ENCODE measurements at places on chromosomes 6 and 20. TPM values are rescaled to one million over a fixed set of nuclear protein-coding genes. Genes with fewer than 3 reads are reported as not detected.

GRCh38 chr20:49276161-49276960 lies 1.5 kb downstream of the ZNFX1 start:
- H3K36me3 ChIP-seq = peaks cover 73% of the 10 kb centered on the region
- peak overlapping the region; percentile 74 for H3K4me3 ChIP-seq
- H3K27me3 ChIP-seq = no peaks in the 10 kb centered on the region
- peak overlapping the region; percentile 97 for H3K27ac ChIP-seq
- peaks cover 61% of the 10 kb centered on the region for H3K4me1 ChIP-seq
- no peak for DNase-seq

- H3K27me3 ChIP-seq = no peaks in the 10 kb centered on the region
- peak; percentile 59 for DNase-seq
- H3K27ac ChIP-seq = peak overlapping the region; percentile 14
Measured at GRCh38 chr6:35590622-35591066, 77.9 kb upstream of the TULP1 start.

Gene HDGFL1
- not detected for polyA plus RNA-seq

Gene SLC22A2
- polyA plus RNA-seq = not detected

Gene KCNK17
- polyA plus RNA-seq = 0.06 TPM

GRCh38 chr6:84017709-84018452 lies 15.7 kb upstream of the MRAP2 start:
- H3K36me3 ChIP-seq = no peaks in the 10 kb centered on the region
- H3K4me1 ChIP-seq = no peaks in the 10 kb centered on the region
- H3K4me3 ChIP-seq = no peak overlapping the region
- H3K27ac ChIP-seq = no peak overlapping the region

DNA sequence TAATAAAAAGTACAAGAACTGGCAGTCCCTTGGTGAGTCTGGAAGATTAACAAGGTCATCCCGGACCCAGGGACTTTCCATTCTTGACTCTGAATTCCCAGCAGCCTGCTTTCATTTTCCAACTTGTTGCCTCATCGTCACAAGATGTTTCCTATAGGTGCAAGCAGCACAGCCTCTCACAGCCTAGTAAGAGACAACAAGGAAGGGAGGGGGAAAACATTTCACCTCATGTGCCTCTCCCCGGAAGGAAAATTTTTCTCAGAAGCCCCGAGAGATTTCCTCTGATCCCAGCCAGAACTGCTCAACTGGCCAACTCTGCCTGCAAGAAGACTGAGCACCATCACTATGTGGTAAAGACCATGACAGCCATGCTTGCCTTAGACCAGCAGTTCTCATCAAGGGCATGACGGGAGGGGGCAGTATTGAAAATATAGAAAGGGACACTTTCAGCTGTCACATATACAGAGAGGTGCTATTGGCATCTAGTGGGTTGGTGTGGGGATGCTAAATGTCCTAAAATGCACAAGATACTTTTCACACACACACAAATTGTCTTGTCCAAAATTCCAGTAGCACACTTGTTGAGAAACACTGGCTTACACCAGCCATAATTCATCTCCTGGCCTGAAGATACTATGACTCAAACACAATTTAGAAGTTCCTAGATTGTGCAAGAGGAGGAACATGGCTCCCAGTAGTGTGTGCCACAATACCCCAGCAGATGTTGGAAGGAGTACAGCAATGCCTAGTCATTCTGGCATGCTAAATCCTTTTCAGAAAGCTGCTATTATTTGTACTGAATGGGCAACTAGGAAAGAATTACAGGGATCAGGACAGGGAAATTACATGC lies 10.8 kb upstream of the WTAP start:
- H3K4me3 ChIP-seq = peak overlapping the region; percentile 10
- H3K27me3 ChIP-seq = no peaks in the 10 kb centered on the region
- no peaks in the 10 kb centered on the region for H3K36me3 ChIP-seq
- H3K4me1 ChIP-seq = peaks cover 23% of the 10 kb centered on the region
- no peak for DNase-seq

GRCh38 chr20:52379723-52380336 lies 188.3 kb upstream of the ZFP64 start:
- no peaks in the 10 kb centered on the region for H3K4me1 ChIP-seq
- no peaks in the 10 kb centered on the region for H3K27me3 ChIP-seq
- no peak for DNase-seq
- no peak overlapping the region for H3K27ac ChIP-seq
- no peaks in the 10 kb centered on the region for H3K36me3 ChIP-seq

GRCh38 chr6:129842881-129843409 lies 18.2 kb downstream of the TMEM244 start:
- H3K4me3 ChIP-seq = no peak overlapping the region
- no peak for DNase-seq
- no peaks in the 10 kb centered on the region for H3K27me3 ChIP-seq
